ENCODE measurements at places on chromosomes 6 and 20.

DNA sequence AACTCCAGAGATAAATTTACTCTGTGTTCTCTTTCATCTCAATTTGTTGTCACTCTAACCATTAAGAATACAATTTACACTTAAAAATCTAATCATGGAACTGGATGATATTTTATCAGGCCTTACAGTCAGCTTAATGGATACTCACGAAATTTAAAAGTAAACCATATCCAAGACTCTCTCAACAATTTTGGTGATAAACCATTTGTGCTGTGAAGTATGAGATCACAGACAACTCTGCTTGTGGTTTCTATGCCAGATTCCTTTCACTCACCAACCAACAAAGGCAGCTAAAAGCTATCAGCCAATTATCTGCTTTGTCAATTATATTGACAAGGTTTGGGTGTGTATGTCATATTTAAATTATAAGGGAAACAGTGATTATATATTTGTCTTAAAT is 155.8 kb downstream of the TRDN start:
- no peaks in the 10 kb centered on the region for H3K27me3 ChIP-seq
- no peak for DNase-seq
- H3K36me3 ChIP-seq = no peaks in the 10 kb centered on the region
- H3K27ac ChIP-seq = no peak overlapping the region
- H3K4me1 ChIP-seq = no peaks in the 10 kb centered on the region
- no peak overlapping the region for H3K4me3 ChIP-seq

DNA sequence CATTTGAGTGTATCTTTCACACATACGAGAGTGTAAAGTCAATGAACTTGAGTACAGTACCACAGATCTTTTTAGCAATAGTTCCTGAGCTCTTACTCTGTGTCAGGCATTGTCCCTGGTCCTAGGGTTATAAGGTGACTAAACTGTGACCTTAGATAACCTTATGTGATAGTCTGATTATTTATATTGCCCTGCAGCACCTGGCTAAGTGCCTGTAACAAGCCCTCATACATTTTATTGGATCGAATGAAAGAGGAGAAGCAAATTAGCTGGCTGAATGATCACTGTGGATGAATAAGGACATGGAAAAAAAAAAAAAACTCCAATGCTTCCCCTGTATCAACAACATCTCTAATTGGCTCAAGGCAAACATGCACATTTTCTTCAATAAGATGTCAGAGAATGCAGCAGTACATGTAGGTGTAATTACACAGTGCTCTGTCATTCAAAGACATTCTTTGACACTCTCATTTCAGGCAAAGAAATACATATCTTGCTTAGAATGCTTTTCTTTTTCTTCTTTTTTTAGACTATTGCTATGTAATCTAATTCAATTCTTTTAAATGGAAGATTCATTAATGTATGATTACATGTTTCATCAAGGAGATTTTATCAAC is 153.4 kb downstream of the PHACTR1 start:
- DNase-seq = no peak
- no peak overlapping the region for H3K4me3 ChIP-seq
- H3K4me1 ChIP-seq = no peaks in the 10 kb centered on the region
- H3K27me3 ChIP-seq = no peaks in the 10 kb centered on the region
- no peak overlapping the region for H3K27ac ChIP-seq

DNA sequence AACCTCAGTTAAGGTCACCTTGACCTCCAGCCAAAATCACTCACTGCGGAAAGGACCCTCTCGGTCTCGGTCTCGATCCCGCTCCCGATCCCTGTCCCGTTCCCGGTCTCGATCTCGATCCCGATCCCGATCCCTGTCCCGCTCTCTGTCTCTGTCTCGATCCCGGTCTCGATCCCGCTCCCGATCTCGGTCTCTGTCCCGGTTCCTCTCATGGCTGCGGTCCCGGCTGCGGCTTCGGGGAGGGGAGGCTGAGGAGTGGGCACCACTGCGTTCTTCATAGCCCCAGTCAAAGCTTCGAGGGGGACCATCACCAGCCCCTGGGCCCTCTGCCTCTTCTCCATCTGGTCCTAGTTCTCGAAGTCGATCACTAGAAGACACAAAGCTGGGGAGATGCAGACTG is 4.3 kb downstream of the NELFE start:
- DNase-seq = no peak
- peaks cover 18% of the 10 kb centered on the region for H3K4me1 ChIP-seq
- H3K27ac ChIP-seq = no peak overlapping the region
- peaks cover 38% of the 10 kb centered on the region for H3K36me3 ChIP-seq
- H3K27me3 ChIP-seq = no peaks in the 10 kb centered on the region

GRCh38 chr6:163857421-163857820 is 442.9 kb downstream of the QKI start:
- H3K27ac ChIP-seq = no peak overlapping the region
- no peaks in the 10 kb centered on the region for H3K27me3 ChIP-seq
- H3K4me1 ChIP-seq = no peaks in the 10 kb centered on the region
- DNase-seq = no peak

DNA sequence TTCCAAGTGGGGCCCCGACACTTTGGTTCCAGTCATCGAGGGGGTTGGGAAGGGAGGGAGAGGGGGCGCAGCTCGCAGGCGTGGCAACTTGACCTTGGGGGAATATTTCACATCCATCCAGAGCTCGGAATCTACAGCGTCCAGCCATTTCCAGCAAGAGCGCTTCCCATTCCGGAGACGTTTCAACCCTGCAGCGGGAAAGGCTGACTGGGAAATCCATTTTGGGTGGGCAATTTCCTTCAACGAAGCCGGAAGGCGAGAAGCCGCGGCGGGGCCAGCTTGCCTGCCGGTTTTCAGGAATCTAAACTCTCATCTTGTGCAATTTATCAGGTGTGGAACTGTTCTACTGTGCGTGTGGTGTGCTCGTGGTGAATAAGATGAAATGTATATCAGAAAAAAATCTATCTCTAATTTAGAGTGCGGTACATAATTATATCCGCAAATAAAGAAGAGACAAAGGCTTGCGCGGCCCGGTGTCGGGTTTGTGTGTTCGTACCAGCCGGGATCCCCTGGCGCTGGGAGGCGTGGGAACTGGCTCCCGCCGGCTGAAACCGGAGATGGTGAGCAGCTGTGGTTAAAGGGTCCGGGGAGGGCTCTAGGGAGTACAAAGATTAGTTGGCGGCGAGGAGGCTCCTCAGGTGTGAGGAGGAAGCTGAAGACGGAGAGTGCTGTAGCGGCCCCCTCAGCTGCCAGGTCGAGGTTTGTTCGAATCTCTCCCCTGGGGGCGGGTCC is 4.8 kb downstream of the SLC32A1 start:
- no peaks in the 10 kb centered on the region for H3K36me3 ChIP-seq
- H3K4me1 ChIP-seq = peaks cover 65% of the 10 kb centered on the region
- no peak for DNase-seq
- H3K4me3 ChIP-seq = no peak overlapping the region

GRCh38 chr20:62977613-62978560 is 25.4 kb downstream of the SLC17A9 start:
- H3K36me3 ChIP-seq = no peaks in the 10 kb centered on the region
- DNase-seq = peak; percentile 83
- peak overlapping the region; percentile 50 for H3K4me3 ChIP-seq
- H3K27me3 ChIP-seq = peaks cover 64% of the 10 kb centered on the region

DNA sequence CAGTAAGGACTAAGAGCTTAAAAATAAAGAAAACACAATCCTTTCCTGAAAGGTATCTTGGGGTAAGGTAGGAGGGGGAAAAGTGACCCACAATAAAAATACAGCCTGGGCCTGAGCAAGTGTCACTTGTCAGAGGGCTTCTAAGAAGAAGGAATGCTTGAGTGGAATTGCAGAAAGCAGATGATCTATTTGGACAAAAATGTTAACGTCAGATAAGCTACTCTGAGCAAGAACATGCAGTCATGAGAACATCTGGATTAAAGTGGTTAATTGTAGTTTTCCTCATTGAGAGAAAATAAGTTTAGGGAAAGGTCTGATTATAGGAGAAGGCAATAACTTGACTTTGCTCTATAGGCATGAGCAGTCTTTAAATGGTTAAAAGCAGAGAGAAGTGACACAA is 581.9 kb downstream of the HTR1B start:
- H3K4me1 ChIP-seq = no peaks in the 10 kb centered on the region
- no peak overlapping the region for H3K4me3 ChIP-seq
- H3K36me3 ChIP-seq = no peaks in the 10 kb centered on the region
- DNase-seq = no peak

GRCh38 chr20:40811660-40812414 is 122.8 kb upstream of the MAFB start:
- no peak for DNase-seq
- no peaks in the 10 kb centered on the region for H3K27me3 ChIP-seq
- H3K4me1 ChIP-seq = no peaks in the 10 kb centered on the region

- H3K27ac ChIP-seq = no peak overlapping the region
- DNase-seq = no peak
- H3K4me1 ChIP-seq = no peaks in the 10 kb centered on the region
- H3K27me3 ChIP-seq = no peaks in the 10 kb centered on the region
Observed at GRCh38 chr6:164098857-164099267, 684.3 kb downstream of the QKI start.

Measured in CD8-positive, alpha-beta memory T cell (primary cell).